ENCODE measurements at places on chromosomes 3 and 15. TPM values are rescaled to one million over a fixed set of nuclear protein-coding genes. Genes with fewer than 3 reads are reported as not detected.

DNA sequence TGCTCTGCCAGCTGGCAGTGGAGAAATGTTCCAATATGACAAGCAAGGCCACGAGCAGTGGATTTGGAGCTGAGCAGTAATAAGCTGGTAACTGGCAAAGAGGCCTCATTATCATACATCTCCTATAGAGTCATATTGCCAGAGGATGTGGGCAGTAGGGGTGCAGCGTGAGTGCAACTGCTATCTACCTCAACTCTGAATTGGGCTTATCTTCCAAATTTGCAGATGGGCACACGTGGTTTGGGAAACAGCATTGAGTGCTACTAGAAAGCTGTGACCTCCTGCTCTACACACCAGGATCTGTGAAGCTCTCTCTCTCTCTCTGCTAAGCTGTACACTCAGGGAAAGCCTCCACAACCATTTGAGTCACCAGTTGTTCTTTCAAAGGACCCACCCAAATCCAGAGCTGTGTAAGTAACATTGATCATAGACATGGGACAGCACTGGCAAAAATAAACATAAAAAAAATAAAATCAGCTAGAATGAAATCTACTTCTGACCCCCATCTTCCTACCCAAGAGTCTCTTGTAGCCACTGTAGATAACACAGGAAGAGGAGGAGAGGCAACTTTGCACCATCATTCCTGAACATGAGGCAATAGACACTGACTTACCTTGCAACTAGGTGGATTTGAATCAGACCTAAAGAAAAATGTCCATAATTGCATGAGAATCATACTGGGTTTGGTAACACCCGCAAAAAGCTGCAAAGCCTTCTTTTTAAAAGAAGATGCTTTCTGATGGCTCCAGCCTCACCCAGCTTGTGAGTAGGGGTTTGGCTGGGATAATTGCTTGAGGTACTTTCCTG lies 82.9 kb upstream of the THBS1 start:
- no peak for DNase-seq

- DNase-seq = no peak
These were observed 45.6 kb upstream of the FSTL1 start for GRCh38 chr3:120496278-120497002.

- DNase-seq = no peak
These were observed at the start of gene BNC1 for GRCh38 chr15:83284559-83285283. Gene BNC1 (minus strand): TSS chr15:83284664. CDS start chr15:83284628, 36 bp downstream.

ZDHHC23 gene
- total RNA-seq = 1.4 TPM

RAD51 gene
- 1.5 TPM for total RNA-seq

SCG5 gene
- not detected for total RNA-seq

CCDC39 gene
- total RNA-seq = 0.69 TPM

ECE2 gene
- total RNA-seq = not detected
